ENCODE measurements at places on chromosomes 12 and 14.

DNA sequence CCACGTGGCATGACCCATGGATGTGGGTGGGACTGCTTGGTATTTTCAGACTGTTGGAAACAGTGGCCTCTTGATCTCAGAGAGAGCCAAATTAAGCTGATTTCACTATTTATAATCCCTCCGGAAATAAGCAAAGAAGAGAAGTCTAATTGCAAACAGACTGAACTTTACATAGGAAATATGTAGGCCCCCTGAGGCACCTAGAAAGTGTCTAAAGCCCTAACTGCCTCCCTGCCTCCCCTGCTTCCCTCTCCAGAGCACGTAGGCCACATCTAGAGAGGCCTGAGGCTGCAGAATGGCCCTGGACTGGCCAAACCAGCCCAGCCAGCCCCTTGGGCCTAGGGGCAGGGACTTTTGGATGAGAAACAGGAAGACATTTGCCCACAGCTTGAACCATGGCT, 123.8 kb downstream of the ZFP36L1 start:
- no peak for DNase-seq

GRCh38 chr14:30210630-30211029, 283.0 kb upstream of the PRKD1 start:
- no peak for DNase-seq

GRCh38 chr12:51008329-51009055, 17.7 kb downstream of the SLC11A2 start:
- no peak for DNase-seq

GRCh38 chr14:100904307-100905087, 975 bp upstream of the RTL1 start:
- peak; percentile 12 for DNase-seq

DNA sequence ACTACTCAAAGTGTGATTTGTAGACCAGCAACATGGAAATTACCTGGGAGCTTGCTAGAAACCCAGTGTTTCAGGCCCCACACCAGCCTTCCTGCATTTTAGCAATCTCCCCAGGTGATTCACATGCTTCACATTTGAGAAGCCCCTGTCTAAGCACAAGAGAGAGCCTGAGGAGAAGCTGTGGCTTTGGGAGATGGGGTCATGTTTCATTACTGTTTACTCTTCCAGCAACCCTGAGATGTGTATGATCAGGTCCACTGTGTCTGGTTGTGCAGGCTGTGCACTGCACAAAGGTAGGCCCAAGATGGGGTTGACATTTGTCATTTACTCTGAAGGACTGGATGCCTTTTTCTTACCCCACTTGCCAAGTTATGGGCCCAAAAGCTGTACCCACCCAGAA, 190.1 kb downstream of the SLC41A2 start:
- no peak for DNase-seq

GRCh38 chr12:2454601-2455177, 340.1 kb upstream of the FKBP4 start:
- no peak for DNase-seq

- DNase-seq = peak; percentile 68
Observed at GRCh38 chr12:6871052-6871957, 1.8 kb downstream of the SPSB2 start.

GRCh38 chr12:110287986-110288385, 6.9 kb downstream of the ATP2A2 start:
- peak; percentile 0 for DNase-seq

- no peak for DNase-seq
Observed at GRCh38 chr14:94128216-94128839, 1.1 kb downstream of the IFI27L2 start.

GRCh38 chr14:71206766-71207371, 299.6 kb downstream of the PCNX1 start:
- no peak for DNase-seq

DNA sequence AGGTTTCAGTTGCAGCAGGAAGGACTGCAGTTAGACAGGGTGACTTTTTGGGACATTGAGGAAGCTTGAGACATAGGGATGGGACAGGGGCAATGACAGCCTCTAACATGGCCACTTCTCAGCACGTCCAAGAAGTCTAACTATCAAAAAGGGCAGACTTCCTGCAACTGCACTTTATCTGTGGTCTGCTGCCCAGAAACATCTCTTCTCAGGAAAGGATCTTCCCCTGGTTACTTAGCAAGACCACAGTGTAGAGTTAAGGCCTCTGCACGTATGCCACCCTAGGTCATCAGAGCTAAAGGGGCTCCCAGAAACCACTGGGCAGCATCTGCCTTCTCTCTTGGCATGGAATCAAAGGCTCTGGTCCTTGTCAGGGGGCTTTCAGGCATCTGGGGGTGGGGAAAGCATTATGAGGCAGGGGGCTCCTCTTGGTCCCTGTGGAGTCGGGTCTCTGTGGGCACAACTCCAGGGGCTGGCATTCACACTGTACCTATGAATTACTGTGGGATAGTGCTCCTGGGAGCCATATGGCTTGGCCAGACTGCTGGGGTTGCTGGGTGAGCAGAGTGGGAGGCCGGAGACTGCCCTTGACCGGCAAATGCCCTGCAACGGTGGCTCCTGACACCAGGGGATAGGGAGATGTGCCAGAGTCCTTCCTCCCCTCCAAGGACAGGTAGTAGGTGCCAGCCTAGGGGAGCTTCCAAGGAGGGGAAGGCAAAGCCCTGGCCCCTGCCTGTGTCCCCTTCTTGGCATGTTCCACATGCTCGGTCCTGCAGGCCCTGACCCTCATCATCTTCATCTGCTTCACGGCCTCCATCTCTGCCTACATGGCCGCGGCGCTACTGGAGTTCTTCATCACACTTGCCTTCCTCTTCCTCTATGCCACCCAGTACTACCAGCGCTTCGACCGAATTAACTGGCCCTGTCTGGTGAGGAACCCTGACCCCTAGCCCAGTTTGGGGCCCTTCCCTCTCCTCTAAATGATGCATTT, 1.0 kb downstream of the CMTM5 start:
- no peak for DNase-seq

DNA sequence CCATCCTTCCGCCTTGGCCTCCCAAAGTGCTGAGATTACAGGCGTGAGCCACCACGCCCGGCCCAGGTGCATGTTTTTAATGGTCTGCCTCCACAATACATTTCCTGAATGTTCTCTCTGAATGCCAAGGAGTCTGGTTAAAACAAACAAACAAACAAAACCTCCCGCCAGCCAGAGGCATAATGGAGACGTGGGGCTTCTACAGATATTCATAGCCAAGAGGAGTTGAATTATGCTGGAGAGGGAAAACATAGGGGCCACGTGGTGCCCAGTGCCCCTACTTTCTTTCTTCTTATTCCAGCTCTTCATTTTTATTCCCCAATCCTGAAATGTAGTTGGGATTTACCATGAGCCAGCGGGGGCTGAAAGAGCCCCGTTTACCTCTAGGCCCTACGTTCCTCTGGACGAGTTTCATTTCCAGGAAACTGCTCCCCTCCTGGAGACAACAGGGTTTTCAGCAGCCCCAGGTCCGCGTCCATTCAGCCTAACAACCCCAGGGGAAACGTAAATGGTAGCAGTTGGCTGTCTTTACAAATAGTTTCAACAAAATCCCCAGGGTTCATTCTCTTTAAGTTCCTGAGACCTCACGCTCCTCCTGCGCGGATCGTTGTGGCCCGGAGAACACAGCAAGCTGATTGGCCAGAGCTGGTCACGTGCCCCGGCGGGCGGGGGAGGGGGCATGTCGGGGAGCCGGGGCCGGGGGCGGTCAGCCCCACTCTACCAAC, 108.5 kb upstream of the ESRRB start:
- no peak for DNase-seq

DNA sequence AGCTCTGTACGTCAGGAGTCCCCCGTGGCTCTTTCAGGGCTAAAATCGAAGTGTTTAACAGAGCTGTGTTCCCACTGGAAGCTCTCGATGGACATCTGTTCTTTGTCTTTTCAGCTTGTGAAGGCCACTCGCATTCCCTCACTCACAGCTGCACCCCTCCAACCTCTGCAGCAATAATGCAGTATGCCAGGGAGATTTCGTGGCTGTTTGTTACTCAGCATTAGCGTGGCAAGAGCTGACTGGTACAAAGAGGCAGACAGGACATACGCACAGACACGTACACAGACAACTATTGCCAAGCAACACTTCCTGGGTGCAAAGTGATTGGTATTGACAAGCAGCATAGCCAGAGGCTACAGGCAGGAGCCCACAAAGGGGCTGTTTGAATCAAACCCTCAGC, 11.8 kb upstream of the FBXO21 start:
- no peak for DNase-seq

GRCh38 chr12:27644158-27644845, 51.9 kb upstream of the REP15 start:
- no peak for DNase-seq

- DNase-seq = no peak
Observed at GRCh38 chr14:68172216-68172615, 352.6 kb downstream of the RAD51B start.

DNA sequence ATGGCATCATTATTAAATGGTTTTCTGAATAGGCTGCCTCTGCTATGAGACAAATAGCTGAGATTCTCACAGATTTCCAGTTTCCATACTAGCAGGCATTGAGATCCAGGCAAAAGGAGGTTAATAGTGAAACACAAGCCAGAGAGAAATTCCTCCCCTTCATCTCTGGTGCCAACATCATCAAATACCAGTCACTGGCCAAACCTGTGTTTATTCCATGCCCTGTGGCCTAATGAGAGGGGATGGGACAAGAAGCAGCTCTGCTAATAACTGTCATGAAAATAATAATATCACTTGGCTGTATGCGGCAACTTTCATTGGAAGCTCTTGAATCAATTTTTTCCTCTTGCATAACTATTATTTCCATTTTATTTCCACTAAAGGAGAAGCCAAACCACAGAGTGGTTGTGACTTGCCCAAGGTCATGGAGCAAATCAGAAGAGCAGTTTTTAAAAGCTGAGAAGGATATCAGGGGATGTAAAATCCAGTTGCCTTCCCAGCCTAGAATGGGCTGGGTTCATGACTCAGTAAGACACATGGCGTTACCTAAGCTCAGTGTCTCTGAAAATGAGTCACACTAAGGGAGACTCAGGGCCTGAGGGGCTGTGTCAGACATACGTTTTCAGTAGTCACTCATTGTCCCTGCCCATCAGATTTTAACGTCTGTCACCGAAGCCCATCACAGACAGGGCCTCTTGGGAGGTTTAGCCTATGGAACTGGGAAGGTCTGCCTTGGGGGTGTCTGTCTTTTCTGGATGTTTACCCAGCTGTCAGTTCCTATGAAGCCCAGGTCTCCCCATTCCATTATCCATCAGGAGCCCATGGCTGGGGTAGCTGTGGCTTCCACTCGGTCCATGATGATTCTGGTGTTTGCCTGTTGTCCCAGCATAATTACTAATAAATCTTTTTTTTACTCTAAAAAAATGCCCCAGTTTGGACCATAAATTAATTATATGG, 208.8 kb upstream of the EEA1 start:
- DNase-seq = no peak

DNA sequence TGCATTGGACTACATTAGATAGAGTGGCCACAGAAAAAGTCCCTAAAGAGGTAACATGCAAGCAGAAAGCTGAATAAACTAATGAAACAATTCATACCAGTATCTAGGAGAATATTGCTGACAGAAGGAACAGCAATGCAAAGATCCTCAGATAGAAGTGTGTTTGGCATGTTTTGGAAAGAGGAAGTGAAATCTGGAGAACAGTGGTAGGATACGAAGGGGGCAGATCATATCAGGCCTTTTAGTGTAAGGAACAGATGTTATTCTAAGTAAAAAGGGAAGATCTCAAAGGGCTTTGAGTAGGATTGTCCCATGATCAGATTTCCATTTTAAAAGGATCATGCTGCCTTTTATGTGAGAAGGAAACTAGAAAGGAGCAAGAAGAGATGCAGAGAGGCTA, 342.9 kb downstream of the PAWR start:
- DNase-seq = no peak

GRCh38 chr12:24991209-24992049, 42.5 kb upstream of the BCAT1 start:
- no peak for DNase-seq

GRCh38 chr14:68592948-68593556, 199.8 kb downstream of the ZFP36L1 start:
- DNase-seq = no peak

GRCh38 chr12:53059434-53060063, 9.7 kb downstream of the TNS2 start:
- DNase-seq = no peak

DNA sequence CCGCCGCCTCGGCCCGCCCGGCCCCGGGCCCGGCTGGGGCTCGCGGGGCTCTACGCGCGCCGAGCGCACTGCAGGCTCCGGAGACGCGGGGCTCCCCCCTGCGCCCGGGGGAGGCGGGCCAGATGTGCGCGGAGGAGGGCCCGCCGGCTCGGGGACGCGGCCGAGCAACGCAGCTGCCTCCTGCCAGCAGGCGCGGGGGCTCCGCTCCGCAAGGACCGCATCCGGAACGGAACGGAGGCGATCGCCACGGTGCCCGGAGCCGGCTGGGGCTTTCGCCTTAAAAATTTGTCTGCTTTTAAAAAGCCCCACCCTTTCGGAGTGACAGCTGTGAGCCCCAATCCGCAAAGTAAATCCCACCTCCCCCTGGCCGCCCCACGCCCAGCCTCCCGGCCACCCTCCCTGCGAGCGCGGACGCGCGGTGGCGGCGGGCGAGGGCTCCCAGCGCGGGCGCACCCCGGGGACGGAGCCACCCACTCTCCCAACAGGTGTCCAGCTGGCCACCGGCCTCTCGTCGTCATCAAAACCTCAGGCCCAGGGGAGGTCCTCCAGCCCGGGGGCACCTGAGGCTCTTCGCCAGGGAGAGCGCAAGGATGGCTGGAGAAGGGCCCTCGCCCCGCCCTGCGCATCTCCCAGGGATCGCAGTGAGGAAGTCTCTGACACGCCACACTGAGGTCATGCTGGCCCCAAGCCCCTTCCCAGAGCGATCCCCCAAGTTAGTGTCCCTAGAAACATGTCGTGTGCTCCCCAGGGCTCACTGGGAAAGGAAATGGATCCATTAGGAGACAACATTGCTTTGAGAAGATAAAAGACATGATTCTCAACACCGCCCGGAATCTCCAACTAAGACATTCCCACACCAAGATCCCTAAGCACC, at the start of gene TMEM132D:
TSS of gene TMEM132D (minus strand) at position 70 of the 874 bp plus-strand sequence.
- no peak for DNase-seq

GRCh38 chr14:85122690-85123089, 407.3 kb upstream of the FLRT2 start:
- no peak for DNase-seq

DNA sequence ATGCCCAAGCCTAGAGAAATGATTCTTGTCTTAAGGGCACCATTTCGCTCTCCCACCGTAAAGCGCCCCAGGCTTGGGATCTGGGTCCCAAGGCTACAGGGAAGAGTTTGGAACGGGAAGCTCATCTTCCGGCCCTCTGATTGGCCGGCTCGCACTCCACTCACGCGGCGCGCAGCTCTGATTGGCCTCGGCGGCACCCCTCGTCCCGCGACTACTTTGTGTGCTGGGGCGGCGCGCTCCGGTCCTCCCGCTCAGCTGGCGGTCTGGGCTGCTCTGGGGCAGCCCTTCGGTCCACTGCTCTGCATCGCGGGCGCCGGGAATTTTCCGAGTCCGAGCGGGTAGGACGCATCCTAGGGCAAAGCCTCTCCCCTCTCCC, 886 bp upstream of the FUT8 start:
- DNase-seq = peak; percentile 83
